Dermis lymphatic vessel endothelial cell (primary cell): ENCODE measurements at places on chromosomes 1 and 21. TPM values are rescaled to one million over a fixed set of nuclear protein-coding genes. Genes with fewer than 3 reads are reported as not detected.

The CGN gene
- 0.11 and 0.26 TPM in 2 replicates for total RNA-seq

The AIRE gene
- not detected in 2 replicates for total RNA-seq

The CDC42BPA gene
- total RNA-seq = 66.4 and 75.7 TPM in 2 replicates

The IRF6 gene
- 0.26 and 3.5 TPM in 2 replicates for total RNA-seq

The PADI1 gene
- 0.09 and 0.11 TPM in 2 replicates for total RNA-seq

The SHISA4 gene
- 5.2 and 8.0 TPM in 2 replicates for total RNA-seq
